ENCODE measurements at places on chromosomes 7 and 10.

GRCh38 chr10:54993148-54993547 lies 192.1 kb upstream of the PCDH15 start:
- no peak for DNase-seq

DNA sequence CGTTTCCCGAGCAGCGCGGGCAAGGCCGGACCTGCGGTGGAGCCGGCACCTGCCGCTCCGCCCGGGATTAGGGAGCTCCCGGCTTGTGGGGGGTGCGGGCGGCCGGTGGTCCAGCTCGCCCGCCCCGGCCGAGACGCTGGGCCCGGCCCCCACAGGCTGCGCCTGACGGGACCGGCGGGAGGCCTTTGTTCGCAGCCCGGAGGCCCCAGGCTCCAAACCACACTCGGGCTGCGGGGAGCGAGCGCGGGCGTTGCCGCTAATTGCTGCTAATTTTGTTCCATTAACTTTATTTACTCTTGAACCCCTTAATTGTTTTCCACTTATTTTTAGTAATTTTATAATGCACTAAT lies 9.6 kb downstream of the UNCX start:
- no peak for DNase-seq

GRCh38 chr10:112136486-112137153 lies 46.9 kb downstream of the GPAM start:
- no peak for DNase-seq

- no peak for DNase-seq
These were observed 124.2 kb downstream of the ARHGAP22 start for GRCh38 chr10:48480397-48481374.

- no peak for DNase-seq
These were observed 70.1 kb upstream of the TFEC start for GRCh38 chr7:116100626-116101025.

GRCh38 chr10:122286867-122287266 lies 15.8 kb downstream of the BTBD16 start:
- DNase-seq, result peak; percentile 84

DNA sequence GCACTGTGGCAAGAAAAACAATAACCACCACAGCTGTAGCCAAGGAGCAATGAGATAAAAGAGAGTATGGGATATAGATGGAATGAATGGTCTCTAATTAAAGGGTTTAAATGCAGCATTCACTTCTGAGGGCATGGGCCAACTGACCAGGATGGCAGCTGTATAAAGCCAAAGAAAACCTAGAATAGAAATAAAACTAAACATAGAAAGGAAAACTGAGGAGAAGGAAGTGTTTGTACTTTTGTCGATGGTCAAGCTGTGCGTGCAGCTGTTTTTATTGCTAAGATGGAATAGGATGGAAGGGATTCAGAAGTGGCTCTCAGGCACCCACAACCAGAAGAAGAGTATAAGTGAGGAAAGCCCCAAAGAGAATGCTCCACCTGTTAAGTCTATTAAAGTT lies 37.9 kb downstream of the ZC3HC1 start:
- no peak for DNase-seq

GRCh38 chr7:115475761-115476385 lies 554.0 kb downstream of the MDFIC start:
- no peak for DNase-seq

GRCh38 chr10:98039690-98040381 lies 9.4 kb upstream of the CRTAC1 start:
- DNase-seq, result no peak

DNA sequence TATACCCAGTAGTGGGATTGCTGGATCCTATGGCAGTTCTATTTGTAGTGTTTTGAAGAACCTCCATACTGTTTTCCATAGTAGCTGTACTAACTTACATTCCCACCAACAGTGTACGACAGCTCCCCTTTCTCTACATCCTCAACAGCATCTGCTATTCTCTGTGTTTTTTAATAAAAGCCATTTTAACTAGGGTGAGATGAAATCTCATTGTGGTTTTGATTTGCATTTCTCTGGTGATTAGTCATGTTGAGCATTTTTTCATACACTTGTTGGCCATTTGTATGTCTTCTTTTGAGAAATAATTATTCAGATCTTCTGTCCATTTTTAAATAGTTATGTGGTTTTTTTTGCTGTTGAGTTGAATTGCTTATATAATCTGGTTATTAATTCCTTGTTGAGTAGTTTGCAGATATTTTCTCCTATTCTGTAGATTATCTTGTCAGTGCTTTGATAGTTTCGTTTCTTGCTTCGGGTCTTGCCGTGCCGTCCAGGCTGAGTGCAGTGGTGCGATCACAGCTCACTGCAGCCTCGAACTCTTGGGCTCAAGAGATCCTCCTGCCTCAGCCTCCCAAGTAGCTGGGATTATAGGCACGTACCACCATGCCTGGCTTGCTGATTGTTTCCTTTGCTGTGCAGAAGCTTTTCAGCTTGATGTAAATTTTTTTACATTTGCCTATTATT lies 12.0 kb downstream of the MTG1 start:
- no peak for DNase-seq

GRCh38 chr10:106513352-106513771 lies 651.1 kb downstream of the SORCS1 start:
- DNase-seq, result no peak

- DNase-seq, result no peak
These were observed 55.8 kb upstream of the LANCL2 start for GRCh38 chr7:55309040-55309991.

GRCh38 chr7:42831718-42832522 lies 80.0 kb downstream of the C7orf25 start:
- DNase-seq, result peak; percentile 73

DNA sequence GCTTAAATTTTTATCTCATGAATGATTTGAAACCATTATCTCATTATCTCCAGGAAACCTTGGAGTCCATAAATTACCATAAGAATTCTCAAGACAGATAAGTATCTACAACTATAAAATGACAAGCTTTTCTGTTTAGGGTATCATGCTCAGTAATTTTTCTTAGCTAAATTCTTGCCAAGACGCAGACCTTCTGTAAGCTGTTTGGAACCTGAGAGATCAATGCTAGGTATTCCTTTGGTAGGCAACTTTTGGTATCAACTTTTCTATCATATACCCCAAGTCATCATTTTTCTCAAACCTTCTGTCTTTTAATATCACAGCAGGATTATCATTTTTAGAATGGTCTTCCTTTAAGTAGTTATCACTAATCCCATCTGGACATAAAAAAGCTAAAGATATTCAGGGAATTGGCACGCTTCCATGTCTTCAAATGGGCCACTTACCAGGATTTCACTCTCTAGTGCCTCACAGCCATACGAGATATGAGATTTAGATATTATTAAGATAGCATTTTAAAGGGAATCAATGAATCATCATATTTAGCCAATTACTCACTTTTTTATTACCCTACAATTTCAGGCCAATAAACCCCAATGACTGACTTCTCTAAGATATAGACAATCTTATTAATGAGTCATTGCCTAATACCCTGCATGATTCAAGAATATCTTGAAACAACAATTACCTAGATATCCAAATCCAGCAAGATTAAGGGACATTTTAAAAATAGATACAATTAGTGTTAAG lies 544.1 kb downstream of the HTR7 start:
- no peak for DNase-seq

DNA sequence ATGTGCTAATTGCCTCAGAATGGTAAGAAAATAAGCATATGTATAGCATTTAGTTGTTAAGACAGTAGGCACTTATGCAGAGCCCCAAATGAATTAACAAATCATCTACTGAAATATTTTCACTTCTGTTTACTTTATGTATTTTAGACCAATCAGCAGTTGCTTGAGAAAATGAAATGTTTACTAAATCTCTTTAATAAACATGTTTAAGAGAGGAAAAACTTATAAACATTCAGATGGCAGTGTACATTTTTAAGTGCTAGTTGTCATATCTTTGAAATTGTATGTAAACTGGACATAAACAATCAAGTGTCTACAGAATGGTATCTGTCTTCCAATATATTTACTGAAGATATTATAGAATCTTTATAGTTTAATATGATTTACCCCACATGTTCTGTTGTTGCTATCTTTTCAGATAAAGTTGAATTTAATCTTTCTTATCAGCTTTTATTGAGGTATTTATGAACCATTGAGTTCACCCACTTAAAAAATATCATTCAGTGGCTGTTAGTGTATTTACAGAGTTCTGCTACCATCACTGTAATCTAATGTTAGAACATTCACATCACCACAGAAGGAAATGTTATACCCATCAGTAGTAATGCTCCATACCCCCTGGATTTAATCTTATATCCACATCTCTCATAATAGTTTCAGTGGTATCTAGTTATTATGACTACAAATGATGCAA lies 264.3 kb downstream of the ADK start:
- no peak for DNase-seq

- no peak for DNase-seq
These were observed 71.7 kb downstream of the CREB5 start for GRCh38 chr7:28483908-28484605.

DNA sequence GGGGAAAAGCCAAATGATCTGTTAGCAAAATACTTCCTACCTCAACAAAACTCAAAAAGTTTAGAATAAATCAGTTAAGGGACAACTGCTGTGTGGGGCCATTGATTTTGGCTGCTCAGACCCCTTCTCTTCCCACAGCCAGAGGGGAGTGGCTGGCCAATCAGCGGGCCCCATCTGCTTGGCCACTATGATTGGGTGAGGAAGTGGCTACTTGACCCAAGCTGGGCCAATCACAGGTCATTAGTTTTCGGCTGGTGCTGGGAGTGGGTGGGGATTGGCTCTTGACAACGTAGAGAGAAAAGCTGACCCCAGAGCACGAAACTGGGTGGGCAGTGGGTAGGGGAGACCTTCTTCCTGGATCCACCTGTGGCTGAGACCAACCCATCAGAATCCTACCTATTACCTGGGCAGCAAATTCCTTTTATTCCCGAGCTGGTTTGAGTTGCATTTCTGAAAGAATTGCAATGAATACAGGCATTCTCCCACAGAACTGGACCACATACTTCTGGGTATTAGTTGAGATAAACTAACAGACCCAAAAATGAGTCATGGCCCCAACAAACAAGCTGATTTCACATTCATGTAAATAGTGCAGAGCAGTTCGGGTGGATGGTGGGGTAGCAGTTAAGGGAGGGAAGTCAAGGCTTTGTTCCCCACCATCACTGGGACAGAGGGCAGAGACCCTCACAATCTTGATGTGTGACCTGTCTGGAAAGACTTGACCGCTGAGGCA lies 35.6 kb upstream of the HMX3 start:
- no peak for DNase-seq

DNA sequence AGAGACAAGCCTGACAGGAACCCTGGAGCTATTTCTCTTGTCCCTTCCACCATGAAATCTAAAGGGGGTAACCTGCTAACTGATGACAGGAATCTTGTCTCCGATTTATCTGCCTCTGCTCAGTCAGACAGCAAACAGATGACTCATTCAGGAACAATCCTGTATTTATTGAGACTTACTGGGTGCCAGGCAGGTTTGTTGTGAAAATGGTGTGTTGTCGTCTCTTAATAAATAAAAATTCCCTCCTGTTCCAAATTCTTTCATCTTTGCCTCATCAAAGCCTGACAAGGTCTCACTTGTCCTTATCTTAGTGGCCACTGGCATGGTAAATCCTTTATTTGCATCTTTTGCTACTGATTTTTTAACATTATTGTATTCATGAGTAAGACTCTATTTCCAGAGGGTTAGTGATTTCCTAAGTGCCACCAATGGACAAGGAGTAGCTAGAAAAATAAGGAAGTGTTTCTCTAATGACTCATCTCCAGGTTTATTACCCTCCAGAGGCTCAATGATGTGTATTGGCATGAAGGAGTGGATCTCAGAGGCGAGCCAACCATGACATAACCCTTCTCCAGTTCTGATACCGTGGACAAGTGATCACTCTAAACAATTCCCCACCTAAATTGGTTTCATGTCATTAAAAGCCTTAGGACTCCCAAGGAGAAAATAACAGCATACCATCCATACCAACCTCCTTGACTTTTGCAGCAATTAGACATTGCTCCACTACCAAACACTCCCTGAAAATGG lies 724.0 kb downstream of the GRID1 start:
- no peak for DNase-seq
